ENCODE measurements at places on chromosomes 16 and 17.

DNA sequence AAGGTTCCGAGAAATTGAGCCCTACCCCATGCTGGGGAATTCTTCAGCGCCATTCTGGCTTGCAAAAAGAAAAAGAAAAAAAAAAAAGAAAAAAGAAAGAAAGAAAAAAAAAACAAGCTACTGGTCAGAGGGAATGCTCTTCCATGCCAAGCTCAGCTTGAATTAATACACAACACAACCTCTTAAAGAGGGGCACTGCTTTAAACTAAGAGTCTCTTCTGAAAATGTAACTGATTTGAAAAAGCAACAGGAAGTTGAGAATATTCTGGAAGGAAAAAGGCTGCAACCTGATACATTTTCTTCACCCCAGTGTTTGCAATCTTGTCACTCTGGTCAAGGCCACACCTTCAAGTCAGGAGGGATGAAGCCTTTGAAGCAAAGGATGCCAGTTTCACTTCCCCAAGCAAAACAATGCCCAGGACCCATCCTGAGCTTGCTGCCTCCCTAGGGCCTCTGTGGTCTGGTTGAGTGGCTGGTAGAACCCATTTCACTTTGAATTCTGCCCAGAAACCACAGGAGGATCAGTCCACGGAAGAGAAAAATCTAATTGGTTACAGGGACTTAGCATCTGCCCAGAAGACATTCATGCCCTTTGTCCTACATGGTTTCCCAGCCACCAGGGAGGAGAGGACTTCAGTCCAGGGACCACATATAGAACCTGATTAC is 389.7 kb downstream of the SOX9 start:
- no peak for DNase-seq

- DNase-seq, result no peak
Measured at GRCh38 chr16:69087161-69087581, 18.3 kb upstream of the HAS3 start.

DNA sequence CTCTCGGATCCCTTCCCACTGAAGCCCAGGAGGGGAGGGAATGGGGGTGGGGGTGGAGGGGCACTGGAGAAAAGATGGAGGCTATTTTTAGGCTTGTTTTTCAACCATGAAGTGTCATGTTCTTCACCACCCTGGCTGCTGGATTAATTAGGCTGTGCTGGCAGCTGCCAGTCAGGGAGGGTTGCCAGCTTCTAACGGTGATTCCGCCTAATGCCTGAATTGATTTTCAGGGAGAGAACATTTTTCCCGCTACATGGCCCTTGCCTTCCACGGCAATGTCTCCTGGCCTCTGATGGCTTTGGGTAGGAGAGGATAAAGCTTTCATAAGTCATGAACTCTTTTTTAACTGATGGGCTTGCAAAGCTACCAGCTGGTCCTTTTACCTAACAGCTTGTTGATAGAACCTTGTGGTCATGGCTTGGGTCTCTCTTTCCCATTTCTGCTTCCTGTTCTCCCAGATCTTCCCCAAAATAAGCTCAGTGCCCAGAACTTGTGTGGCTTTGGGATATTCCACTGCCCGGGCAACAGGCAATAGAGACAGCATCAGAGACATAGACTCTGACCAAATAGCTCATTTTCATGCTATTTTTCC is 167.4 kb downstream of the PITPNC1 start:
- DNase-seq, result no peak

DNA sequence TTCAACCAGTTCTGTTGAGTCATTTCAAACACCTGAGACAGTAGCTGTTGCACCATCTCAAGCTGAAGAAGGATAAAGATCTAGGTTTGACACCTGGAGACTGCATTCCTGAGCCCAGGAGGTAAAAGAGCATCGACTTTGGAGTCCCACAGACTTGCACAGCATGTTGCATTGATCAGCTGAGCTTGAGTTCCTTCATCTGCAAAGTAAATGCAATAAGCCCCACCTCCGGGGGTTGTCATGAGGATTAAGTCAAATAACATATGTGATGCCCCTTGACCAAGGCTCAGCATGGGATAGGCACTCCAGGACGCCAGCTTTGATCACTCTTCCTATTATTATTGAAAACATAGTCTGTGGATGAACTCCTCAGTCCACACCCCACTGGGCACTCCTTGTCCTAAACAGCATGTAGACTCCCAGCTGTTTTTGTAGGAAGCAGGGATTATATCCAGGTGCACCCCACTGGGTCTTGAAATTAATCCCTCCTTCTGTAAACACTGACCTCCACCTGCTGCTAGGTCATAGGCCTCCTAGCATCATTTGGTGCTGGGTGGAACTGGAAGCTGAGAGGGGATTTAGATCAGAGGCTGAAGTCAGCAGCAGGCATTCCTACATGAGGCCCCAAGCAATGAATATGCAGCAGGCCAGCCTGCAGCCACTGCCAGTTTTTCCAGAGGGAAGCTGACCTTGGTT is 259.0 kb downstream of the HS3ST4 start:
- no peak for DNase-seq

DNA sequence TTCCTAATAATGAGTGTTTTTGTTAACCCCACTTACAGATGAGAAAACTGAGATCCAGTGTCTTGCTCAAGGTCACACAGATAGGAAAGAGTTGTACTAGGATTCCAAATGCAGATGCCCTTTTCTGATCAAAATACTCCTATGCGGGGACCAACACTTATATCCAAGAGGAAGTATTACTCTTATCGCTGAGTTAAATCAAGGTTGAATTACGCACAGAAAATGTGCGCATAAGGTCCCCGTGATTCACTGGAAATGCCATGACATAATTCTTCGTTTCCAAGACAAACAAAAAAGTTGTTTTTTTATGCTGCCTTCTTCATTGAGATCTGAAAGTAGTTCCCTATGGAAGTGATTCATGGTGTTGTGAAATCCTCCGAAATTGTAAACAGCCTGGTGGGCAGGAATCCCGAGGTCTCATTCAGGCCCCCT is 463.8 kb upstream of the HSBP1 start:
- no peak for DNase-seq

DNA sequence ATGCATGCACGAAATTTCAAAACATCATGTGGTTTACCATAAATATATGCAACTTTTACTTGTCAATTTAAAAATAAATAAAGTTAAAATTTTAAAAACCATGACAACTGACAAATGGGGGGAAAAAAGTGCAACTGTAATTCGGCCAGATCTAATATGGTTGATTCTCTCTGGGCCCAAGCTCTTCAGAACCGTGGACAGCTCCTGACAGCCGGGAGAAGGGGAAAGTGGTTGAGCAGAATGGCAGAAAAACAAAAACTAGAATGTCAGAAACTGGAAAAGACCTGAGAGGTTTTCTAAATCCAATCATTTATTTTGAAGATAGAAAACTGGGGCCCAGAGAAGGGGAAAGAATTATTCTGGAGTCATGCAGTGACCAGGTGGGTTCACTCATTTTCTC is 126.6 kb downstream of the TMEM132E start:
- DNase-seq, result no peak

DNA sequence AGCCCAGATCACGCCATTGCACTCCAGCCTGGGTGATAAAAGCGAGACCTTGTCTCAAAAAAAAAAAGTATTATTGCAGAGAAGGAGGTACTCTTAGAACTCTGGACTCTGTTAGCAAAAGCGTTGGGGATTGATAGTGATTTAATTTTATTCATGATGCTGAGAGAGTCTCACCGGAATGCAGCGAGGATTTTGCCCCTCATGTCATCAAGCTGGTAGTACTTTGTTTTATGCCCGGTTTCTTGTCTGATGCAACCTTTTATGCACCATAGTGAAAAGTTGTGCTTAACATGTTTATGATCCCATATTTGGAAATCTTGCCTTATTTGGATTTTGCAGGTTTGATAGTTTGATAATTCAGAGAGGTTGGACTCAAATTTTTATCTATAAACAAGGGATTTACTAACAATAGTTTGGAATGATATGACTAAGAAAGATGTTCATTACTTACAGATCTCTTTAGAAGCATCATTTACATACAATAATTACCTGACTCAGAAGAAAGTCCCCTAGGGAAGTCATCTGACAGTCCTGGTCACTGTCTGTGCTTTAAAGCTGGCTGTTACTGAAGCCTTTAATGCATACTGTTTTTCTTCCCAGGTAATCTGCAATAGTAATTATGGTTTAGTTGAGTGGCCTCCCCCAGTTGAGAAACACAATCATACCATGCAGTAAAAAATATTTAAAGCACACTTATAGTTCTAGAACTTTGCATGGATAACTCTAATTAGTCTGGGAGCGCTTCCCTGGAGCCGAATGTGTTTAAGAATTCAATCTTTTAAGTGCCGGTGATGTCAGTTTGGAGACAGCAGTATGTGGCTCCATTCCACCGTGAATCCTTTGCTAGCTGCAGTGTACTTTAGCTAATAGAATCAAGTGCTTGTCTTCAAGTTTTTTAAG is 120.9 kb downstream of the PRKCA start:
- DNase-seq, result no peak

DNA sequence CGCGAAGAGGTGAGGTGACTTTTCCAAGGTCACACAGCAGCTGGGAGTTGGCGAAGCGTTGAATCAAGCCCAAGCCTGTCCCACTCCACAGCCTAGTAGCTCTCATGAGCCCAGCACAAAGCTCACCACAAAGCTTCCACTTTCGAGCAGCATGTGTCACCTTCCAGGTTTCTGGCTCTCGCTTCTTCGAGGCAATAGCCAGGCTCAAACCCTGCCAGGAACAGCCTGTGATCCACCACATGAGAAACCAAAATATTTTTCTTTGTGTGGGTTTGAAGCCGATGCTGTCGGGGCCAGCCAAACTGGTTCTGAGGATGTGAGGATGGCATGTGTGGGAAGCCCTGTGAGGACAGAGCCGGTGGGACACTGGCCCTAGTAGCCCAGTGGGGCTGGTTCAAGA is 68.1 kb downstream of the COG7 start:
- peak; percentile 89 for DNase-seq

GRCh38 chr17:41452281-41452680 is 11.5 kb upstream of the KRT38 start:
- no peak for DNase-seq

GRCh38 chr17:72379516-72379915 is 258.7 kb downstream of the SOX9 start:
- no peak for DNase-seq

- DNase-seq, result no peak
Measured at GRCh38 chr16:27177031-27177774, 26.1 kb upstream of the KDM8 start.

GRCh38 chr17:7887038-7887481 is 1.5 kb upstream of the CHD3 start:
- DNase-seq, result no peak

GRCh38 chr17:76268991-76269981 is 4.1 kb downstream of the UBALD2 start:
- DNase-seq, result no peak

GRCh38 chr17:59151006-59151405 is 4.0 kb downstream of the SKA2 start:
- DNase-seq, result no peak

- DNase-seq, result no peak
Measured at GRCh38 chr17:78341559-78342448, 18.1 kb downstream of the SOCS3 start.

GRCh38 chr16:85006639-85007038 is 4.7 kb downstream of the ZDHHC7 start:
- no peak for DNase-seq

DNA sequence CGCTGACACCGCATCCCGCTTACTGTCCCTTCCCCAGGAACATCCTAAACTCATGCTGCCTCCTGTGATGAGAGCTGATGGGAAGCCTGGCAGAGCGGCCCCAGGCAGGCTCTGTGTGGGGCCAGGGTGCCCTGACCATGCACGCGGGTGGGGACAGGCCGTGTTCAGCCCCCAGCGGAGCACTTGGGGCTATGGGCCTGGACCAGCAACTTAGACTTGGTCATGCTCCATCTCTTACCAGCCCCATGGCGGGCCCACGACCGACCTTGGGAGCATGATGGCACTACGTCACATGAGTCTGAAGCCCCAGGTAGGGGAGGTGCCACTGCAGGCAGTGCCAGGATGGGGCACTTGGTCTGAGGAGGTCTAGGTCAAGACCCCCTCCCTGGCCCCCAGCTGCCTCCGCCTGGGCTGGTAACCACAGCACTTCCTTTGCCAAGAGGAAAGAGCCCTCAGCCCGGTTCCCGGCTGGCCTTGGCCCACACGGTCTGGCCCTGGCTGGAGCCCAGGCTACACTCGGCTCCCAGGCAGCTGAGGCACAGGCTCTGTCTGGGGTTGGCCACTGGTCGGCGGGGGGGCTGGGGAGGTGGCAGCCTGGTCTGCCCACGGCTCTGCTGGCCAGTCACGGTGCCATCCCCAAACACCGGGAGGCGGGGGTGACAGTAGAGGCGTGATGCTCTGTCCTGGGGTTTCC is 25.7 kb downstream of the BAHCC1 start:
- DNase-seq, result no peak

GRCh38 chr17:76246080-76247066 is 6.1 kb upstream of the RNF157 start:
- DNase-seq, result no peak

GRCh38 chr17:69030169-69030568 is 30.6 kb downstream of the ABCA9 start:
- DNase-seq, result no peak

GRCh38 chr17:61793565-61793964 is 69.8 kb downstream of the BRIP1 start:
- no peak for DNase-seq

DNA sequence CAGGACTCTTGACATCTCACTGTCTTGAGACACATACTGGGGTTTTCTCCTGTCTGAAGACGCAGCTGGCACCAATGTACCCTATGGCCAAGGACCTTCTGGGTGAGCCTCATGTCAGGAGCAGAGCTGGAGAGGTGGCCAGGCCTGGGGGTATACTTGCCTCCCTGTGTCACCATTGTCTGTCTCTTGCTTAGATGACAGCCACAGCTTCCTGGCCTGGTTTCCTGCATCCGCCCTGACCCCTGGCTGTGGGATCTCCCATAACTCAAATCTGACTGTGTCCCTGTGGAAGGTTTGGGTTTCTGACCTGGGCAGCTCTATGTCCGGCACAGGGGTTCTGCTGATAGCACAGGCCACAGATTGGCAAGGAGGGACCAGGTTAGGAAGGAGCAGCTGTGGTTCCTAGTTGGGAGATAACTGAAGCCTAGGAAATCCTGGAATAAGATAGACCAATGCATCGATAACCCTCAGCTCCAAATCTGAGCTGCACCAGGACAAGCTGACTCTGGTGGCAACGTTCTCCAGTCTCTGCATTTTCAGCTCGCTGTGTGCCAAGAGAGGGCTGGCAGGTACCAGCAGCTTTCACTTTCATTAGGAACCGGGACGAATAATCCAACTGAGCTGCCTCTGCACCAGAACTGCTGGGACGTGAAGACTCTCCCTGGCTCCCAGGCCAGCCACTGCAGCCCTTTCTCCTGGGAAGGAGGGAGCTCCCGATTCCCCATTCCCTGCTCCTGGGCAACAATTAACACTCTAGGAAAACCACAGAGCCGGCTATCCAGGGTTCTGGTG is 5.0 kb downstream of the DEXI start:
- no peak for DNase-seq

GRCh38 chr17:57342963-57343589 is 86.8 kb downstream of the MSI2 start:
- DNase-seq, result no peak
